ENCODE measurements at places on chromosomes 2 and 18. TPM values are rescaled to one million over a fixed set of nuclear protein-coding genes. Genes with fewer than 3 reads are reported as not detected.

DNA sequence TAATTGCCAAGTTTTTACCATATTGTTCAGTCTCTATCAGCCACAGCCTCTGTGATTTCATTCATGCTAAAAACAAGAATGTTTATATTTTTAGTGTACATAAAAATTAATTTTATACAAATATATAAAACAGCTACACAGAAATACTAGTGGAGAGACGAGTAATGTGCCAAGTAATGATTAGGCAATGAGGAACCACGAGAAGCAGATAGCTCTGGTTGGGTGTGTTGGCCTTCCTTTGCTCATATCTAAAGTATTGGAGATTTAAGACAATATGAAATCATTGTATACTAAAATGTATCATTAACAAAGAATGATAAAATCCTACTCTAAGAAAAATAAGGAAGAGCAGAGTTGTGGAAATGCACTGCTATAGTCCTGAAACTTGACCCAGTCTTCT, 326.7 kb downstream of the AGAP1 start:
- H3K4me3 ChIP-seq = no peak overlapping the region
- DNase-seq = no peak
- no peak overlapping the region for H3K27ac ChIP-seq
- H3K36me3 ChIP-seq = peaks cover 10% of the 10 kb centered on the region

GRCh38 chr2:47935071-47935470, 28.8 kb upstream of the FBXO11 start:
- no peak overlapping the region for H3K27ac ChIP-seq
- no peaks in the 10 kb centered on the region for H3K36me3 ChIP-seq
- no peak overlapping the region for H3K4me3 ChIP-seq
- no peaks in the 10 kb centered on the region for H3K4me1 ChIP-seq

DNA sequence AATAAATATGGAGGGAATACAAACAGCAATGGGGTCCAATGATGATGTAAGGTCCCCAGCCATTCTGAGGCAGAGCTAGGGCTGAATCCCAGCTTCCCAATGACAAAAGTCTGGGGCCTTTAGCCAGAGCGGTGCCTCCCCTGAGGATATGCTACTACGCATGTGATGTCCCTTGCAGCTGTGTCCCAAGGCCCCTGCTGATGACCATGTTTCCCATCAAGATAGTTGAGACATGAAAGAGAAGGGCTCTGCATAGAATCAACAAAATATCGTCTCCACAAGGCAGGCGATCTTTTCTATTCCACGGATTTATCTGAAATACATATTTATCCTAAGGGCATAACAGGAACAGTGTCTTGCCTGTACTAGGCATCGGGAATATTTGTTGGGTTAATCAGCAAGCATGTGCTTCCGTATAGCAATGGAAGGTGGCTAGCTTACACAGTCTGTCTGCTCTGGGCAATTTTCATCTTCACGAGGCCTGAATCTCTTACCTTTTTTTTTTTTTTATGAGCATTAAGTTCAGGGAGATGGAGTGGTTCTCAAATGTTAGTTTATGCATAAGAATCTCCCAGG, 284.6 kb downstream of the CNTNAP5 start:
- H3K4me1 ChIP-seq = no peaks in the 10 kb centered on the region
- no peaks in the 10 kb centered on the region for H3K27me3 ChIP-seq
- H3K36me3 ChIP-seq = no peaks in the 10 kb centered on the region
- H3K27ac ChIP-seq = no peak overlapping the region

RTP5 gene
- total RNA-seq = not detected

CYP1B1 gene
- 17.7 TPM for total RNA-seq
